ENCODE measurements at places on chromosomes 3 and 15. TPM values are rescaled to one million over a fixed set of nuclear protein-coding genes. Genes with fewer than 3 reads are reported as not detected.

FSTL1 gene
- total RNA-seq, result 400 TPM

GABRR3 gene
- not detected for total RNA-seq

CHCHD6 gene
- total RNA-seq, result 34.4 TPM

LIPC gene
- total RNA-seq, result not detected

SCAANT1 gene
- total RNA-seq, result not detected

NRG4 gene
- 1.3 TPM for total RNA-seq

RPL15 gene
- 2,107 TPM for total RNA-seq

IGDCC3 gene
- 6.3 TPM for total RNA-seq

HAUS2 gene
- 30.0 TPM for total RNA-seq

MFN1 gene
- 41.5 TPM for total RNA-seq

CLDND1 gene
- 97.7 TPM for total RNA-seq

INKA1 gene
- total RNA-seq, result not detected

PLA2G4B gene
- total RNA-seq, result 10.1 TPM

VILL gene
- total RNA-seq, result 23.2 TPM

MST1R gene
- total RNA-seq, result 5.8 TPM

HCN4 gene
- total RNA-seq, result 3.1 TPM

SEMA3F gene
- total RNA-seq, result 38.1 TPM

CFAP44 gene
- 3.1 TPM for total RNA-seq

LEKR1 gene
- total RNA-seq, result 1.0 TPM

TGM5 gene
- not detected for total RNA-seq

HDAC11 gene
- total RNA-seq, result 17.1 TPM

ZNF80 gene
- total RNA-seq, result not detected

ADPRH gene
- total RNA-seq, result 7.8 TPM

DAZL gene
- total RNA-seq, result not detected

LRRC28 gene
- total RNA-seq, result 35.5 TPM

ARPIN gene
- 8.2 TPM for total RNA-seq

GP9 gene
- not detected for total RNA-seq

NR2E3 gene
- total RNA-seq, result 0.77 TPM

RETNLB gene
- total RNA-seq, result not detected

Measured in endodermal cell (in vitro differentiated cells).